Activated B cell treated with CpG ODN at 0.5 μM for 24 hours (primary cell): ENCODE measurements at places on chromosomes 1 and 21. TPM values are rescaled to one million over a fixed set of nuclear protein-coding genes. Genes with fewer than 3 reads are reported as not detected.

DNA sequence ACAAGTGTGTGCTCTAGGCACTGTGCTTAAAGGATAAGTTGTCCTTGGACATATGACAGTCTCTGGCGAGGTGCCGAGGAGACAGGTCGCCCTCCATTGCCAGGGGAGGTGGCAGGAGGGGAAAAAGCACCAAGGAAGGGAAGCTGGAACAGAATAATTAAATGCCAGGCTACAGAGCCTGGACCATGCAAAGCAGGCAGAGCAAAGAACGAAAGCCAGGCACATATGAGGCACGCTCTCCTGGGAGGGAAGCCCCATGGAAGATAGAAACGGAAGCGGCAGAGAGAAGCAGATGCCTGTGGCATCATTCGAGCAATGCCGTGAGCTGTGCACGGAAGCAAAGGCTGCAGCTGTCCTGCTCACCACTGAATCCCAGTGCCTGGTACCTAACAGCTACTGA lies 91.2 kb downstream of the JAK1 start:
- DNase-seq: no peak
- peaks cover 88% of the 10 kb centered on the region for H3K36me3 ChIP-seq
- no peak overlapping the region for H3K4me3 ChIP-seq
- no peaks in the 10 kb centered on the region for H3K27me3 ChIP-seq
- no peak overlapping the region for H3K27ac ChIP-seq
- peaks cover 2% of the 10 kb centered on the region for H3K4me1 ChIP-seq

DNA sequence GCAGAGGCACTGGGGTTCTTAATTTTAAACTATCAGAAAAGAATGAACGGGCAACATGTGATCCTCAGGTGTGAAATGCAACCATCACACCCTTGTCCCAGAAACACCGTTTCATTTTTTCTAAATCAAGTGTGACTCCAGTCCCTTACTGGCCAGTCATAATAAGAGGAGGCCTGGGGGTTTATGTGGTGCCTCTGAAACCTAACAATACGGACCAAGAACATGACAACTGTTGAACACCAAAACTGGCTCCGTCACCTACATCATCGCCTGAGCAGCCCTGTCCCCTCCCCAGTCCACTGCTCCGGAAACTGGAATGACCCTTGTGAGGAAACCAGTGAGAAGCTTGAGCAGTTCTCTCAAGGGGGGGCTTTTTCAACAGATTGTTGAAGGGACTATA lies 55.9 kb upstream of the KIF26B start:
- DNase-seq: no peak
- no peak overlapping the region for H3K27ac ChIP-seq
- no peaks in the 10 kb centered on the region for H3K27me3 ChIP-seq
- no peaks in the 10 kb centered on the region for H3K4me1 ChIP-seq
- no peak overlapping the region for H3K4me3 ChIP-seq
- no peaks in the 10 kb centered on the region for H3K36me3 ChIP-seq

- DNase-seq: no peak
- H3K27ac ChIP-seq: no peak overlapping the region
- H3K36me3 ChIP-seq: no peaks in the 10 kb centered on the region
- no peak overlapping the region for H3K4me3 ChIP-seq
Measured at GRCh38 chr1:196070940-196071339, 537.3 kb downstream of the KCNT2 start.

DNA sequence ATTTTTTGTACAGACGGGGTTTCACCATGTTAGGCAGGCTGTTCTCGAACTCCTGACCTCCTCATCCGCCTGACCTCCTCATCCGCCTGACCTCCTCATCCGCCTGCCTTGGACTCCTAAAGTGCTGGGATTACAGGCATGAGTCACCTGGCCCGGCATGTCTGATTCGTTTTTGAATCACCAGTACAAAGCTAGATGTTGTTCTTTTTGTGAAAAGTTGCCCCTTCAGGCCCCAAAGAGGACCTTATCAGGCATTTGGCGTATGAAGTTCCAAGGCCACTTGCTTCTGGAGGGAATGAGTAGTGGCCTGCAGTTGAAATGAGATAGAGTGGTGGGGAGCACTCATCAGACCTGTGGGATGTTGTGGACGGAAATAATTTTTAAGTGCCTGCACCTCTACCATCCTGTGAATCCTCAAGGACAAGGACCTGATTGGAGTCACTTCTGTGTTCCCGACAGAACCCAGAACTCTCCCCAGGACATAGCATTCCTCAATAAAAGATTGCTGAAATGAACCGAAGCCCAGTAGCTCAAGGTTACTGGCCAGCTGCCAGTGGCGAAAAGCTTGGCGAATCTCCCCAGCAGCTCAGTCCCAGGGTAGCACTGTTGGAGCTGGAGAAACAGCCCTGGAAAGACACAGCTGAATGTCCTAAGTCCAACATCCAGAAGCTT lies 50.1 kb downstream of the NDUFS5 start:
- H3K4me3 ChIP-seq: no peak overlapping the region
- H3K27ac ChIP-seq: no peak overlapping the region
- peaks cover 11% of the 10 kb centered on the region for H3K27me3 ChIP-seq
- H3K36me3 ChIP-seq: no peaks in the 10 kb centered on the region
- H3K4me1 ChIP-seq: peaks cover 6% of the 10 kb centered on the region

DNA sequence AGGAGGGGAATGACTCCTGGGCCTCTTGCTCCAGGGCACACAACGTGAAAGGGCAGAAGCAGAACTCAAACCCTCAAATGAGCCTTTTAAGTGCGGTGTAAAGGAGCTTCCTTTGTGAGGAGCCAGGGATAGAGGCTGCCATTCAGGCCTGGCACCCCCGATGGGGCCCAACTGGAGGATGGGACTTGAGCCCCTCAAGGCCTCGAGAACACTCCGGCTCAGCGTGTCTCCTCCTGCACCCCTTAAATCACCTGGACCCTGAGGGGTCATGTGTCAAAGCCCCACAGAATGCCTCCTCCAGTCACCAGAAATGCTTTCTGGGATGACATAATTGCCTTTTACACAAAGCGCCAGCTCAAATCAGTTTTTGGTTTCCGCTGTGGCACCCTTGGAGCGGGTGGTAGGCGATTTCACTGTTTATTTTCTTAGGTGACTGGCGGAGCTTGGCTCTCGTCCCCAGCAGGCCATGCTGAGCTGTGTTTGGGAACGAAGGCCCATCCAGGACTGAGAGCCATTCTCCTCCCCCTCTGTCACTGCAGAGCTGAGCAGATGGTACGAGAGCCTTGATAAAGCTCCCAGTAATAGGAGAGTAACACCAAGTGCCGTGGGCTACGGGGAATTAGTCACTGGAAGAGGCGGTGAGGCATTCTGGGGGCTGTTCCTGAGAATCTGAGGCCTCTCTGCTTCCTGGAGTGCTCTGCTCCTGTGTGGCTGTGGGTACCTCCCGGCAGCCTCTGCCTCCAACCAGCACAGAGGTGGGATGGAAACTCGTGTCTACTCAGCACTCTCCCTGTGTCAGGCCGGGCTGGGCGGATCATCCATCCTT lies 163.0 kb downstream of the GRIK3 start:
- H3K36me3 ChIP-seq: no peaks in the 10 kb centered on the region
- no peaks in the 10 kb centered on the region for H3K4me1 ChIP-seq
- H3K27me3 ChIP-seq: peaks cover 5% of the 10 kb centered on the region
- H3K4me3 ChIP-seq: no peak overlapping the region
- H3K27ac ChIP-seq: no peak overlapping the region

GRCh38 chr1:228177721-228178710 lies 12.4 kb downstream of the IBA57 start:
- H3K4me3 ChIP-seq: no peak overlapping the region
- peaks cover 13% of the 10 kb centered on the region for H3K36me3 ChIP-seq
- H3K27me3 ChIP-seq: no peaks in the 10 kb centered on the region
- DNase-seq: no peak
- no peak overlapping the region for H3K27ac ChIP-seq
- H3K4me1 ChIP-seq: peaks cover 3% of the 10 kb centered on the region

DNA sequence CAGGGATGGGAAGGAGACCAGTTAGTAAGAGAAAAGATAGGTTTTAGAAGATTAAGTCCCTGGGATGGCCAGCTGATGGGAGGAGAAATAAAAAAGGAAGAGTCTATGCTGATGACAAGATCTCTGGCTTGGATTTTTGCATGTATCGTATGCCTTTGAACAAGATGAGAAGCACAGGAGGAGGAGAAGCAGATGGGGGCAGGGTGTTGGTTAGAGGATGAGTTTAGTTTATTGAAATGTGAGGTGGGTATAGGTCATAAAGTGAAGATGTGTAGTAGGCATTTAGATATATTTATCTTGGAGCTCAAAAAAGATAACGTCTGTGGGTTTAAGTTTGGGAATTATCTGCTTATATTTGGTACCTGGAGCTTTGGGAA lies 1.4 kb downstream of the TIPRL start:
- H3K36me3 ChIP-seq: peaks cover 16% of the 10 kb centered on the region
- H3K4me3 ChIP-seq: no peak overlapping the region
- H3K27ac ChIP-seq: no peak overlapping the region
- peaks cover 2% of the 10 kb centered on the region for H3K4me1 ChIP-seq
- DNase-seq: no peak

- H3K27me3 ChIP-seq: no peaks in the 10 kb centered on the region
- H3K4me1 ChIP-seq: no peaks in the 10 kb centered on the region
- no peaks in the 10 kb centered on the region for H3K36me3 ChIP-seq
- no peak overlapping the region for H3K4me3 ChIP-seq
- H3K27ac ChIP-seq: no peak overlapping the region
Measured at GRCh38 chr1:177558372-177558771, 387.6 kb downstream of the BRINP2 start.

- no peaks in the 10 kb centered on the region for H3K36me3 ChIP-seq
- no peaks in the 10 kb centered on the region for H3K27me3 ChIP-seq
- H3K4me3 ChIP-seq: no peak overlapping the region
- H3K27ac ChIP-seq: no peak overlapping the region
- no peaks in the 10 kb centered on the region for H3K4me1 ChIP-seq
Measured at GRCh38 chr1:39646232-39647081, 7.0 kb upstream of the HEYL start.

GRCh38 chr1:80994934-80995333 lies 805.8 kb upstream of the ADGRL2 start:
- no peaks in the 10 kb centered on the region for H3K36me3 ChIP-seq
- no peaks in the 10 kb centered on the region for H3K4me1 ChIP-seq
- no peak overlapping the region for H3K4me3 ChIP-seq
- H3K27me3 ChIP-seq: no peaks in the 10 kb centered on the region

DNA sequence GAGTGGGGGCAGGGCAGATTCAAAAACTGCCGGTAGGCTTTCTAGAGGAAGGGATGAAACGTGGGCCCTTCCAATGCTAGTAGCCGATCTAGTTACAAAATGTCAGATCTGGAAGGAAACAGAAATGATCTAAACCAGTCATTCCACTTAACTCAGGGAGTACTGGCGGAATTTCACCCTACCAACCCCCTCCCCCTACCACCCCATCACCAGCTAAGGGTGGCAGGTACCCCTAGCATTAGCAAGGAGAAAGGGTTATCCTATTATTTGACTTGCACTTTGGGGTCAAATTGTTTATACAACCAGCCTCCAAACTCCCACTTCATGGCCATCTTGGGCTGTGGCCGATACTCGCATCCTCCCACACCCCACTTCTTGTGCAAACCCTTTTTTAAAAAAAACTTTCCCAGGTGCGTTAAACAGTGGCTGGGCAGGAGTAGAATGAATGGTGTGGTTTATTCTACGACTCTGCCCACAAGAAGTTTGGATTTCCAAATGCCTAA lies 644 bp upstream of the MRPL24 start:
- DNase-seq: no peak
- peak overlapping the region; percentile 98 for H3K4me3 ChIP-seq
- peaks cover 72% of the 10 kb centered on the region for H3K36me3 ChIP-seq
- no peaks in the 10 kb centered on the region for H3K27me3 ChIP-seq

GRCh38 chr1:115307661-115308060 lies 30.4 kb downstream of the NGF start:
- peaks cover 2% of the 10 kb centered on the region for H3K27me3 ChIP-seq
- no peak overlapping the region for H3K4me3 ChIP-seq
- H3K4me1 ChIP-seq: peaks cover 8% of the 10 kb centered on the region
- DNase-seq: no peak

CD53 gene
- total RNA-seq: 491 and 522 TPM in 2 replicates

RXFP4 gene
- not detected in 2 replicates for total RNA-seq

SH3BGR gene
- 0.33 and 1.2 TPM in 2 replicates for total RNA-seq

RSPO1 gene
- not detected in 2 replicates for total RNA-seq
